ENCODE measurements at places on chromosomes 2 and 18.

DNA sequence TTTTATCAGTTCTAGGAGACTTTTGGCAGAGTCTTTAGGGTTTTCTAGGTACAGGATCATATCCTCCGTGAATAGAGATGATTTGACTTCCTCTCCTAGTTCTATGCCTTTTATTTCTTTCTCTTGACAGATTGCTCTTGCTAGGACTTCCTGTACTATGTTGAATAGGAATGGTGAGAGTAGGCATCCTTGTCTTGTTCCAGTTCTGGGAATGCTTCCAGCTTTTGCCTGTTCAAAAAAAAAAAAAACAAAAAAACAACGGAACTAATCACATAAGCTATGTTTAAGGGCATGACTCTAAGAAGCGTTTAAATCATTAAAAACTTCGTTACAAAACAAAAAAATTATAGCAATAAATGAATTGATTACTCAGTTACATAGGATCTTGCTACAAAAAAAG lies 145.7 kb downstream of the NUP35 start:
- DNase-seq = no peak

DNA sequence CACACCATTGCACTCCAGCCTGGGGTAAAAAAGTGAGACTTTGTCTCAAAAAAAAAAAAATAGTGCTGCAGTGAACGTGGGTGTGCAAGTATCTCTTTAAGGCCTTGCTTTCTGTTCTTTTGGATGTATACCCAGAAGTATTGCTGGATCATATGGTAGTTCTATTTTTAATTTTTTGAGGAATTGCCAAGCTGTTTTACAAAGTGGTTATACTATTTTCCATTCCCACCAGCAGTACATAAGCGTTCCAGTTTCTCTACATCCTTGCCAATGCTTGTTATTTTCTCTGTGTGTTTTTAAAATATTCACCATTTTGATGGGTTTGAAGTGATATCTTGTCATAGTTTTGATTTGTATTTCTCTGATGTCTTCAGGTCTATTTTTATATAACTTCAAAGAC lies 13.1 kb downstream of the ARMC9 start:
- no peak for DNase-seq

GRCh38 chr2:9291866-9292265 lies 85.3 kb downstream of the ASAP2 start:
- DNase-seq = no peak

- no peak for DNase-seq
Observed at GRCh38 chr2:198414976-198415375, 610.6 kb downstream of the PLCL1 start.

- no peak for DNase-seq
Observed at GRCh38 chr18:30177056-30177455, 865.5 kb downstream of the DSC3 start.

GRCh38 chr2:239566162-239566994 lies 165.6 kb upstream of the HDAC4 start:
- DNase-seq = no peak
